ENCODE measurements at places on chromosomes 6 and 20. TPM values are rescaled to one million over a fixed set of nuclear protein-coding genes. Genes with fewer than 3 reads are reported as not detected.

DNA sequence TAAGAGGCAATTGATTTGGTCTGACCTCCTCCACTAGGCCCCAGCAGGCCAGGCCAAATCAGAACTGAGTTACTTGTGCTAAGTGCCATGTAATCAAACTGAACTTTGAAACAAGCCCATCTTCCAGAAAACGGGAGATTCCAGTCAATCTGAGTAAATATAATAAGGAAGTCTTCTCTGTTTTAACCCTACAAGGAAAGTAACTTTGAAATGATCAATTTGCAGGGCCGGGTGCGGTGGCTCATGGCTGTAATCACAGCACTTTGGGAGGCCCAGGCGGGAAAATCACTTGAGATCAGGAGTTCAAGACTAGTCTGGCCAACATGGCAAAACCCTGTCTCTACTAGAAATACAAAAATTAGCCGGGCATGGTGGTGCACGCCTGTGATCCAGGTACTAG lies 2.0 kb upstream of the SHLD1 start:
- H3K36me3 ChIP-seq, result no peaks in the 10 kb centered on the region
- no peak for DNase-seq
- H3K27me3 ChIP-seq, result no peaks in the 10 kb centered on the region
- H3K4me3 ChIP-seq, result no peak overlapping the region
- no peak overlapping the region for H3K27ac ChIP-seq

Gene SLC26A8
- 0.27 TPM for polyA plus RNA-seq

GRCh38 chr20:9286501-9287461 lies 217.9 kb downstream of the PLCB4 start:
- no peak for DNase-seq
- H3K27me3 ChIP-seq, result no peaks in the 10 kb centered on the region
- H3K4me1 ChIP-seq, result no peaks in the 10 kb centered on the region
- no peak overlapping the region for H3K4me3 ChIP-seq
- H3K27ac ChIP-seq, result no peak overlapping the region

GRCh38 chr6:3566812-3567211 lies 110.0 kb upstream of the SLC22A23 start:
- no peak overlapping the region for H3K27ac ChIP-seq
- DNase-seq, result no peak
- peaks cover under 1% of the 10 kb centered on the region for H3K4me1 ChIP-seq
- no peak overlapping the region for H3K4me3 ChIP-seq

DNA sequence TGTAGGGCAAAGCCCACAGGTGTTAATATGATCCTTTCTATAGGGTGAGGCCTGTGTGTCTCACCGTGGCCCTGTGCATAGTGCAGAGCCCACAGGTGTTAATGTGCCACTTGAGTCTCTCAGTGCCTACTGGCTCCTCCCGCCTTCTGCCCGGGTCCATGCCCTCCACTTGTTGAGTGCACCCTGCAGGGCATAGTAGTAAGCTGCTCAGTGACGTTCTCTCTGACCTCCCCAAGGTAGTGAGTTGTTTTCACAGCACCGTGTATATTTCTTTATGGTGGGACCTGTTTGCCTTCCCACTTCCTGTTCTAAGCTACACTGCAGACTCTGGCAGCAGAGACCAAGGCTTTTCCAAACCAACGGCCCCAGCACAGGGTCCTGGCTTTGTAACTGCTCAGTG lies 64.5 kb upstream of the SLC22A1 start:
- DNase-seq, result no peak
- no peaks in the 10 kb centered on the region for H3K27me3 ChIP-seq
- H3K36me3 ChIP-seq, result peaks cover 83% of the 10 kb centered on the region
- no peaks in the 10 kb centered on the region for H3K4me1 ChIP-seq
- H3K4me3 ChIP-seq, result no peak overlapping the region
- H3K27ac ChIP-seq, result no peak overlapping the region

GRCh38 chr20:33400812-33401183 lies 521 bp downstream of the CDK5RAP1 start:
- no peaks in the 10 kb centered on the region for H3K27me3 ChIP-seq
- peaks cover 18% of the 10 kb centered on the region for H3K4me1 ChIP-seq
- H3K27ac ChIP-seq, result no peak overlapping the region
- no peak for DNase-seq

GRCh38 chr20:829551-829950 lies 4.0 kb upstream of the FAM110A start:
- no peak for DNase-seq
- H3K27me3 ChIP-seq, result no peaks in the 10 kb centered on the region
- H3K4me3 ChIP-seq, result no peak overlapping the region
- no peaks in the 10 kb centered on the region for H3K36me3 ChIP-seq
- H3K4me1 ChIP-seq, result peaks cover 6% of the 10 kb centered on the region
- H3K27ac ChIP-seq, result no peak overlapping the region

- DNase-seq, result peak; percentile 91
- no peak overlapping the region for H3K4me3 ChIP-seq
- peak overlapping the region; percentile 90 for H3K27ac ChIP-seq
- H3K36me3 ChIP-seq, result no peaks in the 10 kb centered on the region
- H3K4me1 ChIP-seq, result peaks cover 12% of the 10 kb centered on the region
- H3K27me3 ChIP-seq, result no peaks in the 10 kb centered on the region
Measured at GRCh38 chr6:108452711-108453195, 108.0 kb upstream of the FOXO3 start.

- H3K27ac ChIP-seq, result no peak overlapping the region
- no peaks in the 10 kb centered on the region for H3K4me1 ChIP-seq
- H3K27me3 ChIP-seq, result no peaks in the 10 kb centered on the region
- no peak for DNase-seq
Measured at GRCh38 chr6:2225422-2226392, 19.7 kb downstream of the GMDS start.

GRCh38 chr6:108156938-108157233 lies 8.9 kb upstream of the NR2E1 start:
- no peak overlapping the region for H3K27ac ChIP-seq
- no peak for DNase-seq
- H3K27me3 ChIP-seq, result peaks cover 72% of the 10 kb centered on the region
